ENCODE measurements at places on chromosomes 6 and 20.
A peak's percentile ranks its signal among the peaks of the same experiment; 100 is the strongest.

- no peak for DNase-seq
These were observed 1.9 kb upstream of the NFKBIE start for GRCh38 chr6:44267252-44267651.

DNA sequence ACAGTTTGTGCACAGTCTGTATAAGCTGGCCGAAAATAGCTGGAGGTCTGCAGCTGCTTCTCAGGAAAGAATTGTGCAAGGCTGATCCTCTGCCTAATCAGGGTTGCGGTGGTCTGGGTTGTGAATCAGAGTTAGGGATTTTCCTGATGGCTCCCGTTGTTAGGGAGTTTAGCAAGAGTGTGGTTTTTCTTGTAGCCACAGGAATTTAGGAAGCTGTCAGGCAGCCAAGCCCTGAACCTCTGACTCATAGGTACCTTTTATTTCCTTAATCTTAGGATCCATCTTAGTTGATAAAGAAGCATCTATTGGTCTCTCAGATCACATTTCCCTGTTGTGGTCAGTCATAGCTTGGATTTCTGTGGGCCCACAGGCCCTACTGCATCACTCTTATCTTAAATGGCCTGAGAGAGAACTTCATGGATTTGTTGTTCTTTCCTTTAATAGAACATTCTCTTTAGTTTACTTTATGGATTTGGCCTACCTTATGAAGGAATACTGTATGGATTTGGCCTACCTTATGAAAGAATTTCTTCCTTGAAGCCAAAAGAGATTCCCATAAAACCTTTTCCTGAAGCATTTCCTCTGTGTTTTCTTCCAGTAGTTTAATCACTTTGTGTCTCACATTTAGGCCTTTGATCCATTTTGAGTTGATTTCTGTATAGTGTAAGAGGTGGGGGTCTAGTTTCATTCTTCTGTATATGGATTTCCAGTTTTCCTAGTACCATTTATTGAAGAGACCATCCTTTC is 10.3 kb downstream of the KIF25 start:
- DNase-seq: no peak

GRCh38 chr20:1320016-1320415 is 8.9 kb downstream of the SDCBP2 start:
- no peak for DNase-seq

- no peak for DNase-seq
These were observed 148.8 kb downstream of the DTNBP1 start for GRCh38 chr6:15513801-15514711.

GRCh38 chr6:152983637-152984512 is 1.0 kb upstream of the FBXO5 start:
- DNase-seq: peak; percentile 87

DNA sequence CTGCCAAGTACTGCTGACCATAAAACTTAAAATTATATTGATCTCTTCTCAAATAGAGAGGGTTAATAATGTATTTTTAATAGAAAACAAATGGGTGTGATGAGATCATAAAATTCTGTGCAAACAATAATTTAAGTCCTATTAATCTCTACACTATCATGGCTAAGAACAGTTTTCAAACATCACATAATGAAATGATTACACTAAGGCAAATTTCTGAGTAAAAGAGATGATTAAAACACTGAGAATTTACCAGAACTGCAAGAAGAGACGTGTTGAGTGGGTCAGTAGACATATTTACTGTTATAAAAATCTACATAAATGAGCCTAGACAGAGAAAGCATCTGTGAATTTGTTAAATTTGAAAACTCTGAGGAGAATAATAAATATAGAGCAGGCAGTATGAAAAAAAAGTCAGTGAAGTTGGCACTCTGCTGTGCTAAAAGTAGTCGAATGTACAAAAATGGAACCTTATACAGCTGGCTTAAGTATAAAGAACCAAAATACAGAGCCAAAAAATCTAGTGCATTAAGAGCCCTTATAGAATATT is 302.6 kb upstream of the MANEA start:
- no peak for DNase-seq

DNA sequence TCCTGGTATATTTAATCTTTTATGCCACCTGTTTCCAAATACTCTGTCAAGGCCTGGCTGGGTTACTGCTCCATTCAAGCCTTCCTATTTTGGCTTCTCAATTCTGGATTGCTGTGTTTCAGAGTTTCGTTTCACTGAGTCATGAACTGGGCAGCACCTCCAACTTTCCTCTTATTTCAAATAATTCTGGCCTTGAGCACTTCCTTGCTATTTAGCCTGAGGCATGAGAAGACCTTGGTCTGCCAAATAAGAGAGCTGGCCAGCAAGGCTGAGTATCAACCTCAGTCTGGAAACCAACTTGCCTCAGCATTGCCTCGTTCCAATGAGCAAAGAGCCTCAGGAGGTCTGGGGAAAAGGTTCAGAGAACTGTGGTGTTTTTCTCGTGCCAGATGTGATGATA is 66.6 kb downstream of the TNFAIP3 start:
- DNase-seq: no peak

- no peak for DNase-seq
These were observed 768.8 kb upstream of the SLC35B3 start for GRCh38 chr6:9204171-9204570.

DNA sequence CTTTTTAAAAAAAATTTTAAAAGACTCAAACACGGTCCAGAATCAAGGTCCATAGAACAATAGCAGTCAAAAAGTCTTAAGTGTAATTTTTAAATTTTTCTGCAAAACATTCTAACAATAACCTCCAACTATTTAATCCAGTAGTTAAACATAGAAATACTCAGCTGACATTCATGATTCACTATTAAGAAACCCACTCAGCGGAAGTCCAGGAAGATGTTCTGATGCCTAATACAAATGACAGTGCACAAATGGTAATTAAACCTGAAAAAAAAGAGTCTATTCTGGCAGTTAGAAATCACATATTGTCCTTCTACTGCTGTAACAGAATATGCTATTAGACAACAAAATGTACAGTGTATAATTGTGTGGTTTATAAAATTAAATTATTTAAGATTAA is 128.2 kb upstream of the BMP5 start:
- DNase-seq: no peak

- no peak for DNase-seq
These were observed 42.6 kb upstream of the ZNFX1 start for GRCh38 chr20:49320460-49320859.

DNA sequence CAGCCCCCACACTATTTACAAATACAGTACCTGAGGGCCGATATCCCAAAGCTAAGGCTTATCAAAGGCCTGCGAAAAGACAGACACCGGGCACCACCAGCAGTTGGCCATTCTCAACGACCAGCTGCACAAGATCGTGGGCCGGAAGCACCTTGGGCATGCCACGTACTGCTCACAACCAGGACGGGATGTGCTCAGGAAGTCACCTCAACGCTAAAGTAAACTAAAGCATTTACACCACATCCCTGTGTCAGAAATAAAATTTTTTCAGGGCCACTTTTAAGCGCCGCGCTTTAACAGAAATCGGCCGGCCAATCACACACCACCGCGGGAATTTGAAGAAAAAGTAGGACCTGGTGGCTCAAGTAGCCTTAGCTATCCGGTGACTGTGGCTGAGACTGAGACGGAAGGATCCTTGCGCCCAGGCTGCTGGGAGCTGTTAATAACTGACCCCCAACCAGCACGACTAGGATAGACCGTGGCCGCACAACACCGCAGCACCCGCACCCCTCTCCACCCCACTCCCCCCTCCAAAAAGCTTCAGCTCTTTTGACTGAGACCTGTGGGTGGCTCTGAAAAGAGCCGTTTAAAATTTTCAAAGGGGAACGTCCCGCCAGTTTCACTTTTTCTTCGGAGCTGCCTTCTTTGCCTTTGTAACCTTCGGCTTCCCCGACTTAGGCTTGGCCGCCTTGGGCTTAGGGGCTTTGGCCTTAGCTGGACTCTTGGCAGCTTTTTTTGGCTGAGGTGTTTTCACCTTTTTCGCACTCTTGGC is 131.2 kb upstream of the BTN3A2 start:
- peak; percentile 76 for DNase-seq

GRCh38 chr20:50799176-50799889 is 4.5 kb downstream of the BCAS4 start:
- no peak for DNase-seq

DNA sequence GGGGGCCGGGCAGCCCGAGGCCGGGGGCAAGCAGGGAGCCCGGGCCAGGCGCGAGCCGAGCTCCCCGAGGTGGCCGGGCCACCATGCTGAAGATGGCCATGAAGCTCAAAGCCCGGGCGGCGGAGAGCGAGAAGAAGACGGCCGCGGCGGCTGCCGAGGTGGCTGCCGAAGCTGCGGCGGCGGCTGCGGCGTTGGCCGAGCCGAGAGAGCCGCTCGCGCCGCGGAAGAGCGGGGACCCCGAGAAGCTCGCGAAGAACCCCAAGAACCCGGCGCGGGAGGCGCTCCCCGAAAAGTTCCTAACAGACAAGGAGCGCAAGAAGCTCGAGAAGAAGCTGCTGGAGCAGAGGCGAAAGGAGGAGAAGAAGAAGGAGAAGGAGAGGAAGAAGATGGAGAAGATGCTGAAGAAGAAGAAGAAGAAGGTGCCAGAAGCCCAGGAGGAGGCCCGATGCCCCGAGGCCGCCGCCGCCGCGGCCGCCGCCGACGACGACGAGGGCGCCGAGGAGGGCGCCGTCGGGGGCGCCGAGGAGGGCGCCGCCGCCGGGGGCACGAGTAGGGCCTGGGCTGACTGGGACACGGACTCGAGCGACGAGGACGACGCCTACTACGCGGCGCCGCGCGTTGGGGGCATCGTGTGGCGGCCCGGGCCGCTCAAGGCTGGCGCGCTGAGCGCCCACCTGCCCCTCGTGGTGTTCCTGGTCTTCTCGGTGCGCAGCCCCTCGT is 37.4 kb downstream of the GNAS start:
- no peak for DNase-seq

GRCh38 chr20:62539198-62540045 is 63.6 kb upstream of the GATA5 start:
- DNase-seq: no peak

- DNase-seq: no peak
These were observed 214.3 kb upstream of the PLCB4 start for GRCh38 chr20:8854571-8854970.

DNA sequence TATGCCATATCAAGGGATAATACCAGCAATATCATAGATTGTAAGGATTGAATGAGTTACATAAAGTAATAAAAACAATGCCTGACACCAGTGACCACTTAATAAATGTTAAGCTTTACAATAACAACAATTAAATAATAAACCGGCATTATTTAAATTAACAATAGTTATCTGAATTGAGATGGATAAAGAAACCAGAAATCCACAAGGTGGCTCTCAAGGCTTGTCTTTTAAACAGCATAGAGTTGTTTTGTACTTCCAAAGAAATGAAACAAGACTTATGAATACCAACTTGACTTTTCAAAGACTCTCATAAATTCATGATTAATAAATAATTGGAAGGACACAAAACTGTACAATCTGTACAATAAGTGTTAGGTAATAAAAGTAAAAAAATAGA is 203.1 kb downstream of the ASCC3 start:
- DNase-seq: no peak

GRCh38 chr20:24449026-24449720 is 20.3 kb upstream of the SYNDIG1 start:
- no peak for DNase-seq

DNA sequence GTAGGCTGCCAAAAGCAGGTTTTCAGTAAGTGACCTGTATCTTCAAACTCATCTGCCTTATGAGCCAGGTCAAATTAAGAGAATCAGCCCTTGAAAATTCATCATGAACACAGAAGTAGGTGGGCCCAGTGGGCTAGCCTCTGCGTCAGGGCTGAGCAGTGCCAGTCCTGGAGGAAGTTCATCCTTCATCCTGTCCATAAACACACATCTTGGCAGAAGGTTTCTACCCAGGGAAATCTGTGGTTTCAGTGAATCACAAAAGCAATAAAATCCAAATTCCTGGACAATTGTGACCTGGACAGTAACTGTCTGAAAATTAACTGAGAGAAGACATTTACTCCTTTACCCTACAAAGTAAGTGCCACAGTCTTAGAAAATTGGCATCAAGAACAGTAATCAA is 72.4 kb downstream of the ATG5 start:
- no peak for DNase-seq

DNA sequence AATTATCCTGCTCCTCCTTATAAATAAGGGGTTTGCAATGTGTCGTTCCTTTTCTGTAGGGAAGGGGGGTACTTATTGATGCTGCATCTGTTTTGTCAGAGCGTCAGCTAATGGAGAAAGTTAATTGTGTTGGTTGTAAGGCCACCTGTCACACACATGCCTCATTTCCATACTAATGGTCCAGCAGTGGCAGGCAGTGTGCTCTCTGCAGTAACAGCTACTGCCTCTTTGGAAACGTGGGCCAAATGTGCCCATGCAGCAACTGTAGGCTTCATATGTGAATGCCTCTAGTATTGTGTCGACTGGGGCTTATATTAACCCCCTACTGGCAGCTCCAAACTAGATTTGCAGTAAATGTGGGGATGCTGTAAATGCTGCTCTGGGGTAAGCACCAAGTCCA is 56.3 kb upstream of the OLIG3 start:
- no peak for DNase-seq

- no peak for DNase-seq
These were observed 81.7 kb upstream of the MAFB start for GRCh38 chr20:40770564-40771307.

DNA sequence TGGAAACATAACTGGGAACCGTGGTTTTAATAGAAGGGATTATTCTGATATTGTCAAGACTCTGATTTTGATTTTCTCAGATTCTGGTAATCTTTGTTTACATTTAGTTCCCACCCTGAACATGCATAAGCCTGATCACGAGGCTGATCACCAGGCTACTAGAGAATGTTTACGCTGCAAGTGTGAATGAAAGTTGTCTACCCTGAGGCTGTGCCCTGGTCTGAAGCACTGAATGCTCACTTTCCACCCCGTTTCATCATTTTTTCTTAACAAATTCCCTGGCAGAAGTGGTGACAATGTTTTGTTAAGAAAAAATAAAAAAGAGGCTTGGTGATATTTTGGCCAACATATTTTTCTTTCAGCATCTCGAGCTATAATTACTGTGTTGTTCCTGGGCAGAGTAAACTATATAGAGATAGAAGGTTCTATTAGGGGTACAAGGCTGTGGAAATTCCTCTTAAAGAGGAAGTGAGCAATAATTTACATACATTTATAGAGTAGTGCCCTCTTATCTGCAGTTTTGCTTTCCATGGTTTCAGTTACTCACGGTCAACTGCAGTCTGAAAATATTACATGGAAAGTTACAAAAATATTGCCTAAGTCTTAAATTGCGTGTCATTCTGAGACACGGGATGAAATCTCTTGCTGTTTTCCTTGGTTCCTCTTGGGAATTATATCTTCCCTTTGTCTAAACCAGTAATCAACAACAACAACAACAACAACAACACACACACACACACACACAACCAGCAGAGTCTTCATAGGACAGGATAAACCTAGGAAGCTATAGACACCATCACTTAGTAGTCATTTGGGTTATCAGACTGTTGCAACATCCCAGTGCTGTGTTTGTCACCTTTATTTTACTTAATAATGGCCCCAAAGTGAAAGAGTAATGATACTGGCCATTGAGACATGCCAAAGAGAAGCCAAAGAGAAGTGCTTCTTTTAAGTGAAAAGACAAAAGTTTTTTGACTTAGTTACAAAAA is 566.6 kb upstream of the CITED2 start:
- no peak for DNase-seq

- DNase-seq: no peak
These were observed 4.7 kb upstream of the ADGRF5 start for GRCh38 chr6:46926481-46926880.

All from CD4-positive, alpha-beta T cell treated with Interleukin-4 for 4 hours (primary cell).